M059J (cell line): ENCODE measurements at places on chromosomes 6 and 20. TPM values are rescaled to one million over a fixed set of nuclear protein-coding genes. Genes with fewer than 3 reads are reported as not detected.

GRCh38 chr6:43989581-43990146 lies 137.6 kb downstream of the MRPL14 start:
- no peak for DNase-seq

GRCh38 chr6:63516186-63516944 lies 55.9 kb upstream of the LOC128125822 start:
- peak; percentile 32 for DNase-seq

DNA sequence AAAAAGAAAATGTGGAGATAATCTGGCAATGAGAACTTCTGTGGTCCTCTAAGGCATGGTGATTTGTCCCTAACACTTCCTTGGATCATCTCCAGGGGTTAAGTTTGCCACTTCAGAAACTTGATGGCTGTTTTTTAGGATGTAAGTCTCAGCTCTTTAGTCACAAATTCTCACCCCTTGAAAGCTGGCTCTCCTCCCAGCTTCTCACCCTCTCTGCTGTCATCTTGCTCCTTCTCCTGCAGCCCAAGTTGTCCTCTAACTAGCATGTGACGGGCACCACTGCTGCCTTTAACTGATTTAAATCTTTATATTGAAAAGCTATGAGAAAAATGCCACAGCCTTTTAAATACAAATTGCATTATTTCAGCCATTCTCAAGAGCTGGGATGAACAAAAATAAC lies 107.8 kb downstream of the MAP3K5 start:
- DNase-seq = peak; percentile 10

GRCh38 chr6:39947611-39948068 lies 13.4 kb upstream of the MOCS1 start:
- DNase-seq = no peak

- no peak for DNase-seq
These were observed 95.2 kb downstream of the BANF2 start for GRCh38 chr20:17795003-17795402.

- peak; percentile 65 for DNase-seq
These were observed 17.5 kb downstream of the C20orf173 start for GRCh38 chr20:35511814-35512420.

DNA sequence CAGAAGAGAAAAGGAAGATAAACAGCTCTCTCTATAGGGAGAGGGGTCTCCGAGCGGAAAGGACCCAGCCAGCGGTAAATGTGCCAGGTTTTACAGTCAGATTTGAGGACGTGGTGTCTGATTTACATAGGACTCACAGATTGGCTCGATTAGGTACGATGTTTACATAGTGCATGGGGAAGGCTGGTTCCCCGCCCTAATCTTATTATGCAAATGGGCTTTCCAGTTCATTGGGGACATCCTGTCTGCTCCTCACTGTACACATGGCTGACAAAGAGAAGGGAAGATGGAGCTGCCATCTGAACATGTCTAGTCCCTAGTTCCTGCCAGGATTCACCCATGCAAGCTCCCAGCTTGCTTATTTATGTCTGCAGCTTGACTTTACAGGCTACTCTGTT lies 119.9 kb downstream of the RNF144B start:
- peak; percentile 27 for DNase-seq

- DNase-seq = peak; percentile 37
These were observed 27.9 kb upstream of the TBC1D7 start for GRCh38 chr6:13355999-13356785.

- no peak for DNase-seq
These were observed 129.5 kb downstream of the LRRC1 start for GRCh38 chr6:53924277-53924676.

- DNase-seq = no peak
These were observed 37.6 kb downstream of the BEND3 start for GRCh38 chr6:107077710-107078109.

DNA sequence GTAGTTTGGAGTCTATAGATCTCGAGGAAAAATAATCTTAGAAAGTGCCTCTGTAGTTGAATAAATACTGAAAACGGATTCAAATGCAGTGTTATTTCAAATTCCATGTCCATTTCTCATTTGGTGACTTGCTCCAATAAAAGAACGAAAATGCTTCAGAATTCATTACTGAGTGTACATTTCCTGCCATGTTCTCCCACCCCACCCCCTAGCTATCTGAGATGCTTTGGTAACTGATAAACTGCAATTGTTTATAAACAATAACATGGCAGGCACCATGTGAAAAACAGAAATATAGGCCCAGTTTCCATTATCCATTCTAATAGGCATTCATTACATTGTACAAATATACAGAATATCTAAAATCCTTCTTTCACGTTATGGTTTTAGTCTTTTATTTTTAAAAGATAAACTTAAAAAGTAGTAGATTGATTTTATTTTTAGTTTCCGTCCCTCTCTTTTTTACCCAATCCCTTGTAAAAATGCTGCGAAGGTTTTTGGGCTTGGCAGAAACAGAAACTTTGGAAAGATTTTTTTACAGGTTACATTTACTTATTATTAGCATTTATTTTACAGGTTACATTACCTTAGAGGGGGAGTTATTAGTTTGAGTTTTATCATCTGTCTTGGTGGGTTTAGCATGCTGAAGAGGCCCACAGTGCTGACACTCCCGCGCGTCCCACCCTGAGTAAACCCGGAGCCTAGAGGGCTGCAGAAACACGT lies 1.5 kb downstream of the FAM162B start:
- DNase-seq = no peak

GRCh38 chr6:27280064-27280539 lies 32.0 kb downstream of the POM121L2 start:
- DNase-seq = peak; percentile 75

DNA sequence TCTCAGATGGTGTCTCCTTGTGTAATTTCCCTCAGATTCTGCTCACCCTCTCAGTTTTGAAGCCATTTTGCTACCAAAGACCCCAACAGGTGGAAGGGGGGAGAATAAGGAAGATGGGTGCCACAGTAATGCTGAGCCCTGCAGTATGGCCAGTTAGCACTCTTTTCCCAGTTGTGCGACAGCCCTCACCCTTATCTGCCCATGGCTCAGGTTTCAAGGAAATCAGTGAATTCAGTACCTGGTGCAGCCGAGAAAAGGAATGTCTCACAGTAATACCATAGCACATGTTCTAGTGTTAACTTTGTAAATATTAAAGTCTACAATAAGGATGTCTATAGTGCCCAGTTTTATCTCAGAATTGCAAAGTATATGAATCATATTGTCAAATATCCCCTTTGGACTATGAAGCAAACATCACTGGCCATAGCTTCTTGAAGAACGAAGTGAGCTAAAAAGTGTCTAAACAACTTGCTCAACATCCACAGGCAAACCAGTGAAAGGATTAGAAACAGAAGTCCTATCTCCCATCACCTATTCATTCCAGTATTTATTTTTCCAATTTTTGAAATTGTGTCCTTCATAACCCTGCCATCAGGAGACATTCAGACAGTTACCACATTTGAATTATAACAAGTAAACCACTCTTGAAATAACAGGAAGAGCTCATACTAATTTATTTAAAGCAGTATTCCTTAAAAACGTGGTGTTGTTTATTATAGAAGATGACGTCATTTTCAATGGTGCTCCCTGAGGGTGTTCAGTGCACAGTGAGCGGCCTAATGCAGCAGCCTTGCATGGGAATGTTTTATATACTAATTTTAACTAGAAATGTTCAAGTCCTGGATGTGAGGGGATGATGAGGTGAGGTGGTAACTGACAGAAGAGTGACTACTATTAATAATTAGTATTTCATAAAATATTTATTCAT lies 366.2 kb downstream of the TFAP2A start:
- DNase-seq = no peak

GRCh38 chr6:41326092-41326491 lies 9.3 kb upstream of the NCR2 start:
- no peak for DNase-seq

GRCh38 chr6:41608443-41609151 lies 29.7 kb upstream of the MDFI start:
- DNase-seq = no peak

DNA sequence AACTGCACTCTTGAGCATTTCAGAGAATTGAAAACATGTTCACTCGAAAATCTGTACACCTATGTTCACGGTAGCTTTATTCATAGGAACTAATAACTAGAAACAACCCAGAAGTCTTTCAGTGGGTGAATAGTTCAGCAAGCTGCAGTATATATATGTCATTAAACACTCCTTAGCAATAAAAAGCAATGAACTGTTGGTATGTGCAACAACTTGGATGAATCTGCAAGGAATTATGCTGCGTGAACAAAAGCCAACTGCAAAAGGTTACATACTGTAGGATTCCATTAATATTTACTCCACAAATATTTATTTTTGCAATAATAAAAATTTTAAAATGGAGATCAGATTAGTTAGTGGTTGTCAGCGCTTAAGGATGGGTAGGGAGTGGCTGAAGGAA lies 22.1 kb upstream of the FKBP1A start:
- DNase-seq = no peak

GRCh38 chr6:135667691-135668455 lies 170.3 kb upstream of the AHI1 start:
- peak; percentile 96 for DNase-seq

GRCh38 chr20:60313614-60314013 lies 355.4 kb downstream of the CDH26 start:
- peak; percentile 5 for DNase-seq

DNA sequence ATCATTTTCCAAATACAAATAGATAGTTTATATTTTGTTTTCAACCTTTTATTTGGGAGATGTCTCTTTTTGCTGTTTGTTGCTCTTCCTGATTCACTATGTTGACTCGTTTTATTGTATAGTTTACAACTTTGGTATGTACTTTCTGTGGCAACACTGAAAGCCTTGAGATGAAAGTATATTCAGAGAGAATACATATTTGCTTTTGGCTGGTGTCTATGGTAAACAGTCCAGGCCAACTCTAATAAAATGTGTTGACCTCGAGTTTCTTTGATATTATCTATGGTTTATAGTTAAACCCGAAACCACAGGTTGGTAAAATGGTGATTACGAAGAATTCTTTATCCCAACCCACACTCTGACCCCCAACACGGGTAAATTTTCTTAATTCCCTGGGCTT lies 919.6 kb upstream of the MAP3K7 start:
- DNase-seq = no peak

GRCh38 chr6:8105791-8106190 lies 3.4 kb upstream of the EEF1E1 start:
- no peak for DNase-seq

DNA sequence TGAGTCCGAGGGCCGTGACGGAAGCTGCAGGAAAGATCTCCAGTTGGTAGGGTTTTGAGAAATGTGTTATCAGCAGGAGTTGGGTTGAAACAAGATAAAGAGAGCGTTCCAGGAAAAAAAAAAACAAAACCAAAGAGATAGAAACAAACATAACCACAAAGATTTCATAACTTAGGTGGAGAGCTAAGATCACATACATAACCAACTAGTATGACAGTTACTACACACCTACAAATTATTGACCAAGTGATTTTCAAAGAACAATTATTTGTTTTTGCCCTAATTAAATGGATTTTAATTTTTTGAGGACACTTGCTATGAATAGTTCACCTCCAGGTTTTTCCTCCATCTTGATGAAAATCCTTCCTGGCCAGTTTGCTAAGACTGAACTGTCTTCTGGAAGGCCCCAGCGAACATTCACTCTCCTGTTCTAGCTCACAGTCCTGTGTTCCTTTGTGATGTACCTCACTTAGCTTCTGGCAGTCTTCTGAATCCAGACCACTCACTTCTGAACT lies 69.4 kb downstream of the SNX9 start:
- no peak for DNase-seq

- DNase-seq = no peak
These were observed 5.7 kb downstream of the LAMP5 start for GRCh38 chr20:9520086-9520485.

- DNase-seq = no peak
These were observed 5.2 kb downstream of the PRELID3B start for GRCh38 chr20:59037386-59037785.

DNA sequence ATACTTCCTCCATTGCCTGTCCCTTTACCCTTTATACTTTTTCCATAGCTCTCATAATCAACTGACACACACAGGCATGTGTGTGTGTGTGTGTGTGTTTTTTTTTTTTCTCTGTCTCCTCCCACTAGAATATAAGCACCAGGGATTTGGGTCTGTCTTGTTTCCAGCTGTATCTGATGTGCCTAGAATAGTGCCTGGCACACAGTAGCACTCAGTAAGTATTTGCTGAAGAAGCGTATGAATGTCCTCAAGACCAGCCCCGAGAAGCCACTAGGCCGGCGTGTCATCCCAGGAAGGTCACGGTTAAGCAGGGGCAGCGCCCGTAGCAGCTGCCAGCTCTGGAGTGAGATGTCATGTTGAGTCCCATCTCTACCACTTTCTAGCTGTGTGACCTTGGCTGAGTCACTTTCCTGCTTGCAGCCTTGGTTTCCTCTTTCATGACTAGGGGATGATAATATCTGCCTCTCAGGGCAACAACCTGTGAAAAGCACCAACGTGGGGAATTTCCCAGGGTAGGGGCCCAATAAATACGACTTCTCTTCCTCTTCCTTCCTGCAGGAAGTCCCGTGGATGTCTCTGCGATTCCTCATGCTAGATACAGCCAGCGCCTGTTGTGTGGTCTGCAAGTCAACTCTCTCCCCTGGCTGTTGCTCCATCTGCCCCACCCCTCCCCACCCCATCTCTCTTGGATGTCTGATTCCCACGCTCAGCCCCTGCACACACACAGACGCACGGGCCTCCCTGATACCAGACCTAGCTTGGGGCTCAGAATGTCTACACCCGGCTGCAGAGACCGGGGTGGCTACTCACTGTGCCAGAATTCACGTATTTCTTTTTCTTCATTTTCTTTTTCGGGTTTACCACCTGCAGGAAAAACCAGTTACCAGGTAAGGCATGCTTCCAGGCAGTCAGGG lies 58.1 kb downstream of the RAB44 start:
- DNase-seq = peak; percentile 82

- DNase-seq = peak; percentile 41
These were observed 397 bp downstream of the WDR27 start for GRCh38 chr6:169701311-169701953.

DNA sequence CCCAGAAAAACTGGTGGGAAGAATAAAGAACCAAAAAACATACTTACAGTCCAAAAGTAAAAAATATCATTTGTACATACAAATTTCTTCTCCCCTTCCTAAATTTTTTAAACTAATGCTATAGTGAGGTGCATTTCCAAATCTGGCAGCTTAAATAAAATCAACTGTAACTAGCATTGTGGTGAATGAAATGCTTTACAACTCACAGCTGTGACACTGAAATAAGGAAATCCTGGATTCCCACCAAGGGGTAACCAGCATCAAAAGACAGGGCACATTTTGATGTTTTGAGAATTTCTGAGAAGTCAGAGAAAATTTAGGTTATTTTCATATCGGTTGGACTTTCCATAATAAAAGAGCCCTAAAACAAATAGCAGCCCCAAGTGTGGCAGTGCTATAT lies 27.3 kb downstream of the BACH2 start:
- DNase-seq = no peak

GRCh38 chr6:44548319-44548718 lies 160.8 kb downstream of the CDC5L start:
- no peak for DNase-seq

The C6orf58 gene
- total RNA-seq = 0.64 TPM in 1 of 2 replicates, not detected in the other

The WFDC12 gene
- not detected in 2 replicates for total RNA-seq

The CUL9 gene
- total RNA-seq = 14.1 and 21.9 TPM in 2 replicates

The EPPIN gene
- not detected in 2 replicates for total RNA-seq

The NKX2-4 gene
- total RNA-seq = 0.86 and 1.2 TPM in 2 replicates

The PTGIS gene
- total RNA-seq = 0.02 and 0.07 TPM in 2 replicates

The NKAIN4 gene
- not detected in 2 replicates for total RNA-seq

The OXT gene
- not detected in 2 replicates for total RNA-seq

The TFAP2B gene
- total RNA-seq = 0.10 TPM in 1 of 2 replicates, not detected in the other

The TPX2 gene
- 204 and 319 TPM in 2 replicates for total RNA-seq

The VNN1 gene
- total RNA-seq = 0.20 TPM in 1 of 2 replicates, not detected in the other

The PXDC1 gene
- 75.3 and 89.8 TPM in 2 replicates for total RNA-seq

The IL17A gene
- not detected in 2 replicates for total RNA-seq

The TAGAP gene
- 0.02 TPM in 1 of 2 replicates, not detected in the other for total RNA-seq

The CST4 gene
- 1.1 TPM in 1 of 2 replicates, not detected in the other for total RNA-seq

The PRDM13 gene
- total RNA-seq = not detected in 2 replicates

The CNR1 gene
- 0.64 and 1.7 TPM in 2 replicates for total RNA-seq

The ADGB gene
- total RNA-seq = not detected in 2 replicates
